SIG-M5 (cell line): ENCODE measurements at places on chromosomes 7 and 10.

- DNase-seq: no peak
Measured at GRCh38 chr10:15385552-15386455, 14.7 kb upstream of the FAM171A1 start.

DNA sequence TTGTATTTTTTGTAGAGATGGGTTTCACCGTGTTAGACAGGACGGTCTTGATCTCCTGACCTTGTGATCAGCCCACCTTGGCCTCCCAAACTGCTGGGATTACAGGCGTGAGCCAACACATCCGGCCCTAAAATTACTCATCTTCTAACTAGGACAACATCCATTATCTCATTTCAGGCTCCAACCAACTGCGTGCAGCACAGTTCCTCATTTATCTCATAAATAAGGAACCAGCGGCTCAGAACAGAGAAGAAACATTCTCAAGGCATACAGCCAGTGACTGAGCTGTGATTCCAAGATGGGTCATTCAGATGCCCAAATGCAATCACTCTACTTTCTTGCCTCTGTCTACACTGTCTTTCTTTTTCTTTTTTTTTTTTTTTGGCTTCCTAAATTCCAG is 356.1 kb downstream of the ELMO1 start:
- peak; percentile 53 for DNase-seq

GRCh38 chr7:22481726-22482125 is 18.3 kb downstream of the STEAP1B start:
- no peak for DNase-seq

DNA sequence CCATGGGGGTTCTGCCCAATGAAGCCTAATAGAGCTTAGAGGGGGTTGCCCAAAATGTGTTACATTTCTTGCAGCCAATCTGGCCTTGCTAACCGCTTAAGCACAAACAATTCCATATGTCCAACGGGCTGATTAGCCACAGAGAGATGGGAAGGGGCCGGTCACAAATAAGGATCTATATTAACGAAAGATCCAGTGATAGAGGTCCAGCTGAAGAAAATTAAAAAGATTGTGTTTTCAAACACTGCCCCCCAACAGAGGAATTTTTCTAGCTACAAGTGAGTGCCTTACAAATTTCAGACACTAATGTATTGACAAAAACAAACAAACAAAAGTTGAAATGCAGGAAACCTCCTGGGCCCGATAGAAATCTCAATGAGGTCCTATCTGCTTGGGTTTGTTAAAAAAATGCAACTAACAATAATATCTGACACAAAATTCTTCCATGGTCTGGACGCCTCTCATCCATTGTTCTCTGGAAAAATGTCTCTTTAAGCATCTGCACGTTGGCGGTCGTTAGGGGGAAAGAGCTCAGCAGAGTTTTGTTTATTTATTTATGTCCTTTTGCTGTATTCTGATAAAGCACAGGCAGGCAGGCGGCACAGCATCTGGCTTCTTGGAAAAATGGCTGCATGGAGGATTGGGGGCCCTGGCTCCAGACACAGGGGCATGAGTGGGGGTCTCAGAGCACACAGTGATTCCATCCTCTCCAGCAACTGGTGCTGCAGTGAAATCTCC is 402.0 kb downstream of the RPS24 start:
- no peak for DNase-seq

DNA sequence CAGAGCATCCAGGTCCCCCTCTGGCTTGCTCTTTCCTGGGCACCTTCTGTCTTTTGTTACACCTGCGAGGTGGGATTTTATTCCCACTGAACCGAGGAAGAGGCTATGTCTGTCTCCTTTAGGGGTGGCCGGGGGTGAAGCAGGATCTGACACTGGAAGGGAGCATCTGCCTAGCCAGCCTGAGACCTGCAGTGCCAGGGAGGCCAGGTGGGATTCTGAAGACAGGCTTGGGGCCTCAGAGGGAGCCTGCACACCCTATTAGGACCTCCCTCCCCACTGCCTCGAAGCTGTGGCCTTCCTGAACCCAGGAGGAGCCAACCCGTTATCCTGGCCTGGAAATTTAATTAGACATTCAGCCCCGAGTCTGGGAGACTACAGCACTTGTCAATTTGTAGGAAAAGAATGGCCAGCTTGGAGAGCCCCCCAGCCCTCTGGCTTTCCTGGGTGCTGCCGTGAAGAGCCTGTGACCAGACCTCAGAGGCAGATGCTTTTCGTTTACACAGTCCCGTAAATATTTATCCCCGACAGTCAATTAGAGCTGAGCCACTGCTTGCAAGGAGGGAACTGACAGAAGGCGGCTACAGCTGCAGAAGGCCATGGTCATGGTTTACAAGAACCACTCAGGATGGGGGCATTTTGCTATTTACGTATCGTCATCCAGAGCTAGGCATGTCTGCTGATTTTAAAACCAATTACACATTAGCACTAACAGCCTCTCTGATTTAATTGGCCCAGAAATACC is 19.7 kb downstream of the CHAT start:
- no peak for DNase-seq

GRCh38 chr7:13235436-13235835 is 548.0 kb downstream of the ARL4A start:
- no peak for DNase-seq

DNA sequence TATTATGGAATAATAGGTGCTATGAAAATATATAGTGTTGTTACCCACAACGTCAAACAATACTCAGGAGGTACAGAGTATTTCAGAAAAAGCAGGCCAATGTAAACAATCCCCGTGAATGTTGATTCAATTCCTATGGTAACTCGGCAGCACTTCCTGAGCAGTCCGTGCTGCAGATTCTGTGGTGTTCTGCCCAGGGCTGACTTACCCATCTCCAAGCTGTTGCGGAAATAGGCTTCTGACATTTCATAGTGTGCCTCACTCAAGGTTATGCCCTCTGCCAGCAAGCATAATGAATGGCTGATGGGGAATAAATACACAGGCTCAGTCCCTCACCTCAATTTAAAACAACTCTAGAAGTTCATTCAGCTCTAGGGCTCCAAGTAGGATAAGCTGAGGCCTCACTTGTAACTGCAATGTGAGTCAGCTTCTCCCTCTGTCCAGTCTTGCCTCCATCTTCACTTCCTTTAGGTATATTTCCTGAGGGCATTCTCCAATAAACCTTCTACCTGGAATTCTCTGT is 177.6 kb downstream of the GNAI1 start:
- no peak for DNase-seq

- no peak for DNase-seq
Measured at GRCh38 chr7:114021135-114021534, 102.3 kb upstream of the PPP1R3A start.

DNA sequence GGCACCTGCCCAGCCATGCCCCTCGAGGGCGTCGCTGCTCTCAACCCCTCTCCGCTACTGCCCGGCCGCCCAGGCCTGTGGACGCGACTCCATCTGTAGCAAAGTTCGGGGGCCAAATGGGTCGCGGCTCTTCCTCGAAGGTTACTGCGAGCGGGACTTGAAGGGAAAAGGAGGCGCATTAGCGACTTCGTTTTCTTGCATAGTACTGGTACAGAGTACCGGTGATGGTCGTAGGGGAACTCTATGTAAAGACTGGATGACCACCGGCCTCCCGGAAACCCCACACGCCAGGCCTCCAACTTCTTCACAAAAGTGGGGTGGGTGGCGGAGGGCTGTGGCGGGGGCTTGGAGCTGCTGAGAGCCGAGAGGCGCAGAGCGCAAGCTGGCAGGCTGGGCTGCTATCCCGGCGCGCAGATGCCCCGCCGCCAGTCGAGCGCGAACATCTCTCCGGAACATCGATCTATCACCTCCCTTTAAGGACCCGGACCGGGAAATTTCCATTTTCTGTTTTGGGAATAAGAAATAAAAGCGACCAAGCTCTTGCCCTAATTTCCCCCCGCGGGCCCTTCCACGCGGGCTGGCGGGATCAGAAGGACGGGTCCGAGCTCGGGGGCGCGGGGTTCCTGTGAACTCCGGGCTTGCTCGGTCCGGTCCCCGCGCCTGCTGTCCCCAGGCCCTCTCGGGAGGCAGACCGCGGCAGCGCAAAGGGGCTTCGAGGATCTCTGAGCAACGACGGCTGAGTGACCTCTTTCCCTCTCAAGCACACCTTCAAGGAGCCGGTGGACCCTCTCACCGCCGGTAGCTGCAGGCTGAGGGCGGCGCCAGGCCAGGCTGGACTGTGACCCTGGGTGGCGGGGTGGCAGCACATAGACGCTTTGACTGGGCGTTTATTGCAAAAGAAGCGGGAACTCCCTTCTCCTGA is 12.2 kb upstream of the FEZF1 start:
- no peak for DNase-seq

DNA sequence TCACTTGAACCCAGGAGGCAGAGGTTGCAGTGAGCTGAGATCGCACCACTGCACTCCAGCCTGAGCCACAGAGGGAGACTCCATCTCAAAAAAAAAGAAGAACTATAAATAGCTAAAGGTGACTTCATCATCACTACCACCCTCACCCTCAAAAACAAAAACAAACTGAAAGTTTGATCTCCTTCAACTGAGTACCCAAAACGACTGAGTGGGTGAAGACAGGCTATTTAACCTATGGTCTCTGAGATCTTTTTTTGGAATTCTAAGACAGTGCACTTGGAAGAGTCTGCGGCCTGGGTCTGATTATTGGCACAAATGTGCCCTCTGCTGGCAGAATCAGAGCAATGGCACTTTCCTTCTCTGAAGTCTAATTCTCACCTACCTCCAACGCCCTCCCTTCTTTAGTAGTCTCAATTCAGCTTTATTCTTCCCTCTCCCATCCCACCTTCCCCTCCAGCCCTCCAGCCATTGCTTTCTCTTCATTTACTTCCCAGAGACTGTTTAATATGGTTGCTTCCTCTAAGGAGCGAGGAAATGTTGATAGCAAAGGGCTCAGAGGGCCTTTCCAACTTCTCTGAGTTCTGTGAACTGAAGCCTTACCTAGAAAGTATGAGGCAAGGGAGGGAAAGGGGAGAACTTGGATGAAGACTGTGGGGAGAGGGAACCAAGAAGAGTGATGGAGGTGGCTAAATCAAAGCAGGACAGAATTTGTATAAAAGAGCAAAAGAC is 2.9 kb upstream of the MYOZ1 start:
- DNase-seq: no peak

DNA sequence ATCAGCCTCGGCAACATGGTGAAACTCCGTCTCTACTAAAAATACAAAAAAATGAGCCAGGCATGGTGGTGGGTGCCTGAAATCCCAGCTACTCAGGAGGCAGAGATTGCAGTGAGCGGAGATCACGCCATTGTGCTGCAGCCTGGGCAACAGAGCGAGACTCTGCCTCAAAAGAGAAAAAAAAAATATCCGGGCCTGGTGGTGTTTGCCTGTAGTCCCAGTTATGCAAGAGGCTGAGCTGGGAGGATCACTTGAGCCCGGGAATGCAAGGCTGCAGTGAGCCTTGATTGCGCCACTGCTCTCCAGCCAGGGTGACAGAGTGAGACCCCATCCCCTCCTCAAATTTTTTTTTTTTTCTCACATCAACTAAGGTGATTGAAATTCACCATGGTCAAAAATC is 42.8 kb downstream of the CDC123 start:
- DNase-seq: no peak

DNA sequence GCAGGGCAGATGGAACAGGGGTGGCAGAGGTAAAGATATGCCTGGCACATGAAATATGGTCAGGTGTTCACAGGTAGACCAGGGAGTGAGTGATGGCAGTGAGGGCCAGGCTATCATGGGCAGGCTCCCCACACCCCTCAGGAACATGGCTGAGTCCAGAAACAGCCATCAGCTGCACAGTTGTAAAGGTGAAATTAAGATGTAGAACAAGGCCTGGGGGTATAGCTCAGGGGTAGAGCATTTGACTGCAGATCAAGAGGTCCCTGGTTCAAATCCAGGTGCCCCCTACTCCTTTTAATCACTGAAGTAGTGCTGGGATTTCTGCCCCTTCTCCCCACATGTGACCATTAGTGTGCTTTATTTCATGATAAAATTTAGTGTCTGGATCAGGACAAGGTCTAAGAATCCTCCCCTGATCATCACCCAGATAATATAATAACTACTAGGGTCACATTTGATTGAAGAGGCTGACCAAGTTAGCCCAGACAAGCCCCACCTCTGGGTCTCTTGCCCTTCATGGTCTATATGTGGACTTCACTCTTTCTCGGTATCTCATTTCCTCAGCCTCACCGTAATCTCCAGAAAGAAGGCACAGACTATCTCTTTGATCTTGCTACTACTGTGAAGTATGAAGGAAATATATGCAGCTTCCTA is 69.0 kb downstream of the ZNF783 start:
- DNase-seq: no peak

GRCh38 chr7:47085491-47086275 is 496.2 kb downstream of the TNS3 start:
- no peak for DNase-seq

DNA sequence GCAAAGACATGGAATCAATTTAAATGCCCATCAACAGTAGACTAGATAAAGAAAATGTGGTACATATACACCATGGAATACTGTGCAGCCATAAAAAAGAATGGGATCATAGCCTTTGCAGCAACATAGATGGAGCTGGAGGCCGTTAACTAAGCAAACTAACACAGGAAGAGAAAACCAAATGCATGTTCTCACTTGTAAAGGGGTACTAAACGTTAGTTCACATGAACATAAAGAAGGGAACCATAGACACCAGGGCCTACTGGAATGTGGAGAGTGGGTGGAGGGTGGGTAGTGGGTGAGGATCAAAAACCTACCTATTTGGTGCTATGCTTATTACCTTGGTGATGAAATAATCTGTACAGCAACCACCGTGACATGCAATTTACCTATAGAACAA is 78.4 kb upstream of the GSDME start:
- no peak for DNase-seq

- DNase-seq: no peak
Measured at GRCh38 chr7:1812509-1813393, 142.7 kb downstream of the ELFN1 start.

DNA sequence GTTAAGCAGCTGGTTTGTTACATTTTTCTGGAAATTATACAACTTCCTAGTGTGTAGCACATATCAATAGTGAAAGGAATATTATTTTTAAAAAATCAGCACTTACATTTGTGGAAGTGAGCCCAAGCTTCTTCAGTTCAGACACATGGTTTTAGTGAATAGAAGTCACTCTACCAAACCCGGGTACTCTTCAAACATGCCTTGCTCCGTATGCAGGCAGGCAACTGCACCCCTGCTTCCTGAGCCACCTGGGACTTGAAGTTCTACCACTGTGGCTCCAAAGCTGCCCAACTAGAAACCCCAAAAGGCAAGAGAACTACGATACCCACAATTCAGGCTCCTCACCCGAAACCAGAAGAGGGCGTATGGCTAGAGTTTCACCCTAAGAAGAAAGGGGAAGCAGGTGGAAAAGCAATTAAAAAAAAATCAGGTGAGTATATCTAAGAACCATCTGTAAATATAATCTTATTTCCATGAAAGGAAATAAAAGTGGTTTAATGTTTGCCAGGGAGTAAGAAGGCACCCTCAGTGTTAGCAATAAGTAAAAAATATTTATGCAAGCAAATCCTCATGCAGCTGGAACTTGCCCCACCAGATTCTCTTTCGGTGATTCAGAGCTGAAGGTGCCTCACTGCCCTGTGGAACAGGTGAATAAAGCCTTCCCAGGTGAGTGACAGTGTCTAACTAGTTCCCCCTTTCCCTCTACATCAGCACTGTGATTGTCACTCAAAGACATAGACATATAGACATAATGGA is at the start of gene MACC1:
MACC1 (minus strand) TSS at position 192 of the 756 bp plus-strand sequence. CDS start 55,522 bp downstream, outside the sequence.
- DNase-seq: no peak
